Testis (tissue), 5 donors: ENCODE measurements at places on chromosomes 7 and 10.

- no peak for DNase-seq
Measured at GRCh38 chr7:48042216-48042615, 6.9 kb downstream of the C7orf57 start.

DNA sequence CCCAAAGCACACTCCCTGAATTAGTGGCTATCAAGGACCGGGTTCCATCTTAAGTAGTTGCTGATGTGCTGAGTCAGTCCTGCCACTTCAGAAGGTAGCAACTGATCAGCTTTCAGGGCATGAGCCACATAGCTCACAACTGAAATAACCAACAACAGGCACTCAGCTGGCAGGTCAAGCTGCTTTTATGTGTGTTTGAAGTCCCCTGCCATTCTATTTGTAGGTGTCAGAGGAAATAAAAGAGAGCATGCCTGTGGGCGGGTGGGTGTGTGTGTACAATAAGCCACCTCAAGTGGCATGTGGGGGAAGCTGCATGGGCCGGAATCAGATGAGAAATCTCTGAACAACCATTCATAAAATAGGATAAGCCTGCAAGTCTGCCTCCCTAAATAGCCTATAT lies 114.3 kb upstream of the YAE1 start:
- no peak for DNase-seq

DNA sequence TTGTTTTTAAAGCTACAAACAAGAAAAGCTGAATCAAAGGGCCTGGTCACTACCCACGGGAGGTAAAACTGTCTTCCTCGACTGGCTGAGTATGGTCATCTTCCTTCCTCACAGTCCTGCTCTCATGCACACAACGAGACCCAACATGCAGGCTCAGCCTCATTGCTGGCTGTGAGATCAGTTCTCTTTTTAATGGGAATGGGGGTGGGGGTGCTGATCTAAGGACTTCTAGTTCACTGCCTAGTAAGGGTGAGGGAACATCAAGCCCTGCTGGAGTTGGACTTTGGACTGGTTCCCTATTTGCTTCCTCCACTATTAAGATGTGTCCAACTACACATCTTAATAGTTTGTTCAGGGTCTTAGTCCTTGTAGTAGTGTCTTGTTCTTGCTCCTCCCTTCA lies 48.2 kb downstream of the ABCB4 start:
- DNase-seq: no peak

- no peak for DNase-seq
Measured at GRCh38 chr7:101993311-101993710, 175.9 kb downstream of the CUX1 start.

DNA sequence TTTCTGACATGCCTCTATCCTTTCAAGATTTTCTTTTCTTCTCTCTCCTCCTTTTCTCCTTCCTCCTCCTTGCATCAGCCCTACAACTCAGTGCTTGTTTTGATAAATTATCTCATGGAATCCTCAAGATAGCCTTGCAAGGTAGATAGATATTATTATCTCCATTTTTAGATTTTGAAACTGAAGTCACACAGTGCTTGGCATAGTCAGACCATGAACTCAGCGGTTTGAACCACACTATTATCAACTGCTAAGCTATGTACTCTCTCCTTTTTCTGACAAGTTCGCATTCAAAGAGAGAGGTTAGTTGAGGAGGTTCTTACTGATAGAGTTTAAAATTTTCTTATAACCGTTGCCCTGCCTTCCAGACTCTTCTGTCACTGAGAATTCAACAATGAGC lies 79.1 kb downstream of the SUGCT start:
- no peak for DNase-seq

DNA sequence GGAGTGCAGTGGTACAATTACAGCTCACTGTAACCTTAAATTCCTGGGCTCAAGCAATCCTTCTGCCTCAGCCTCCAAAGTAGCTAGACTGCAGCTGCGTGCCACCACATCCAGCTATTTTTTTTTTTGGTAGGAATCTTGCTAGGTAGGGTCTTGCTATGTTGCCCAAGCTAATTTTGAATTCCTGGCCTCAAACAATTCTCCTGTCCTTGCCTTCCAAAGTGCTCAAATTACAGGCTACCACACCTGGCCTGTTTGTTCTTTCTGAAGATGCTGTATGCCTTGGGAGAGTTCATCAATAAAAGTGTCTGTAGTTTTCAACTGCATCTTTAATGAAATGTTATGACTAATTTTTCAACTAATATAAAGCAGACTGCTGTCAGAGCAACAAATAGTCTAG lies 452 bp downstream of the SAMD9 start:
- DNase-seq: no peak

DNA sequence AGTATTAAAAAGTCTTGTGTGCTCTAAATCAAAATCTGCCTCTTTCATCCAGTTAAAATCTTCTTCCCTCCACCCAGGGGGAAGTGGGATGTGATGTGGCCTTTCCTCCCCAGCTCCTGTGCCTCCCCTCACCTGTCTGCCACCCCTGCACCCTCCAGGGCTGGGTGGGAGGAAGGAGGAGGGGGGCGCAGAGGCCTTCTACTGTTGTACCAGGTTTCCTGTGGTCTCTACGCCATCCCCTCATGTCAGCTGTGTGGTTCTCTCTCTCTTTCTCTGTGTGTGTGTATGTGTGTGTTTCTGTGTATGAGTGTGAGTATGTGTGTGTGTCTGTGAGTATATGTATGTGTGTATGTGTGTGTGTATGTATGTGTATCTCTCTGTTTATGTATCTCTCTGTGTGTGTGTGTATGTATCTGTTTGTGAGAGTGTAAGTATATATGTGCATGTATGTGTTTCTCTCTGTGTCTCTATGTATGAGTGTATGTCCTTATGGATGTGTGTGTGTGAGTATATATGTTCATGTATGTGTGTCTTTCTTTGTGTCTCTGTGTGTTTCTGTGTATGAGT lies 45.5 kb upstream of the C10orf71 start:
- DNase-seq: no peak

GRCh38 chr7:37040330-37040729 lies 316.0 kb upstream of the AOAH start:
- no peak for DNase-seq

- DNase-seq: no peak
Measured at GRCh38 chr7:91915401-91916050, 25.1 kb upstream of the AKAP9 start.

DNA sequence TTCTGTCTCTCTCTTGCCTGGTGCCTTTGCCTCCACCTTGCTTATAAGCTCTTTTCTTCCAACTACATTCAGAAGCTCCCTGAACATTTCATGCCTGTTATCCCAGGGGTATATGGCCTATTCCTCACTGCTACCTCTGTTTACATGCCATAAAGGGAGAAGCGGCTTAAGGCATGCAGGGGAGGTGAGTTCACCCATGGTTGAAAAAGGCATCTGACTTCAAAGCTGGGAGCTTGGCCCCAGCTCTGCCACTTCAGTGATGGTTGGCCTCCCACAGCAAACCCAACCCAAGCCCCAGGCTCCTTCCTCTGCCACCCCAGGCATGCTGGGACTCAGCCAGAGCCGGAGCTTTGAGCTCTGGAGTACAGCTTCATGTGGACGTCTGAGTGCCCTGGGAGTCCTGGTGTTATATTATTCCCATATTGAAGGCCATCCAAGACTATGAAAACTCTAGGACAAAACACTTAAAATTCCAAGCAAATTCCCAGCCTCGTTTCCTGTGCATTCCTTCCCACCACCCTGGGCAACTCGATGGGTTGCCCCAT lies 468.6 kb upstream of the ZMIZ1 start:
- DNase-seq: no peak

GRCh38 chr7:37035631-37036030 lies 311.3 kb upstream of the AOAH start:
- no peak for DNase-seq

- DNase-seq: no peak
Measured at GRCh38 chr10:123492016-123492415, 174.1 kb upstream of the GPR26 start.

DNA sequence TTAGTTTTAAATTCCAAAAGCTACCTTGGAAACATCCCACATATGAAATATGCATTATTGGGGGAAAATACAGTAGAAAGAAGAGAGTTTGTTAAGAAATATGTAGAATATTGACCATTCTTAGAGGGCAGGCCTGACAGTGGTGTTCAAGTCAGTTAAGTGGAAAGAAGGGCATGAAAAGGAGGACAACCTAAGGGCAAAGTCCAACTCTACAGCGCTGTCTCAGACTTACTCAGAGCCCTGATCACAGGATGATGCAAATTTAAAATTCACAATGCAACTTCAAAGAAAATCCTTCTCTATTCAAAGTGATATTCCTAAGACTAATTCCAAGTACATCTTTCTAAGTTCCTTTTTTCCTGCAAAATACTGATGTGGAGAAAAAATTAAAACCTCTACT lies 139.1 kb upstream of the LRRTM3 start:
- DNase-seq: no peak

- no peak for DNase-seq
Measured at GRCh38 chr7:152673897-152674296, 2.0 kb downstream of the XRCC2 start.

GRCh38 chr10:110867807-110868465 lies 3.8 kb upstream of the PDCD4 start:
- DNase-seq: no peak

DNA sequence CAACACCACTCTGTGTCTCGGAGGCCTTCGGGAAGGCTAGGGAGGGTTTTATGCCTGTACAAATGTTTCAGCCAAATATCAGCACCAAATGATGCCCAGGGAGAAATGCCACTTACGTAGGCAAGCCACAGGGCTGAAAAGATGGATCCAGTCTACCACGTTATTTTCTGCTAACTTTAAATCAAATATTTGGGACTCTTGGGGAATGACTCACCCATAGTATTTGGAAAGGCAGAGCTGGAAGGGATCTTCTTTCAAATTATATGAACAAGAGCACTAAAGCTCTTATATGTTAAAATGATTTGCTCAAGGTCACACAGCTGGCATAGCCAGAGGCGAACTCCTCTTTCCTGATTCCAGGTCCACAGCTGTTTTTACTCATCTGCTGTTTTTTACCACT lies 591.4 kb downstream of the SORCS1 start:
- DNase-seq: no peak

- DNase-seq: no peak
Measured at GRCh38 chr10:77007834-77008233, 629.8 kb downstream of the KCNMA1 start.
